ENCODE measurements at places on chromosomes 16 and 17.

DNA sequence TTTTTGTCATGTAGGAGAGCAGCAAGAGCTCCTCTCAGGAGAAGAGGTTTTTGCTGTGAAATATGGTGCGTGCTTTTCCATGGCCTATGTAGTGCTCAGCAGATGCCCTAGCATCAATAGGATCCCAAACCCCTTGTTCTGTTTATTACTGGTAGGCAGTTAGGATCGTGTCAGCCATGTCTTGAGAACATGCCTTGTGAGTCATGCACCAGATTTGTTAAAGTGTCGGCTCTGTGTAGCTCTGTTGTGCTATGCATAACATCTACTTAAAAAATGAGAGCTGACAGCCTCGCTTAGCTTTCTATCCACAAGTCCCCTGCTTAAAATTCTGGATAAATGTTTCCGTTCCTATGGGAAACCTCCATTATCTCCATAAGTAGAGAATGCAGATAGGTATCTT is 4.4 kb upstream of the EIF4A3 start:
- DNase-seq, result no peak

- no peak for DNase-seq
Measured at GRCh38 chr17:30545024-30545423, 67.8 kb downstream of the GOSR1 start.

DNA sequence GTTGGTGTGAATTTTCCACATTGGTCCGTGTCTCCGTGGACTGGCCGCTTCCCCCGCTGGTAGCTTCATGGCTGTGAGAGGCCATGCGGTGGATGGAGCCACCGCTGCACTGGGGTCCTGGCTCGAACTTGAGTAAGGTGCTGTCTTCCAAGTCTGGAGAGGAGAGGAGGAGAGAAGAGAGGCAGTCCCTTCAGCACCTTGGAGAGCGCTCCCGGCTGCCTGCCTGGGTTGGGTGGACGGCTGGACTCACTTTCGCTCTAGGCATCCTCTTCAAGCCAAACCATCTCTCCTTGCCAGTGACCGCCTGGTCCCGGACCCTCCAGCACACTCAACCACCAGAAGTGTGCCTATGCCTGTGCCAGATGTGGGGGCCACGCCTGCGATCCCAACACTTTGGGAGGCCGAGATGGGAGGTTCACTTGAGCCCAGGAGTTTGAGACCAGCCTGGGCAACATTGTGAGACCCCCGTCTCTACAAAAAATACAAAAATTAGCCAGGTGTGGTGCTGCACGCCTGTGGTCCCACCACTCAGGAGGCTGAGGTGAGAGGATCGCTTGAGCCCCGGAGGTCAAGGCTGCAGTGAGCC is 6.2 kb downstream of the JPH3 start:
- DNase-seq, result no peak

- no peak for DNase-seq
Measured at GRCh38 chr16:62224646-62225209, 188.5 kb upstream of the CDH8 start.

Data from vagina (tissue), 2 donors.